ENCODE measurements at places on chromosomes 5 and 9.

DNA sequence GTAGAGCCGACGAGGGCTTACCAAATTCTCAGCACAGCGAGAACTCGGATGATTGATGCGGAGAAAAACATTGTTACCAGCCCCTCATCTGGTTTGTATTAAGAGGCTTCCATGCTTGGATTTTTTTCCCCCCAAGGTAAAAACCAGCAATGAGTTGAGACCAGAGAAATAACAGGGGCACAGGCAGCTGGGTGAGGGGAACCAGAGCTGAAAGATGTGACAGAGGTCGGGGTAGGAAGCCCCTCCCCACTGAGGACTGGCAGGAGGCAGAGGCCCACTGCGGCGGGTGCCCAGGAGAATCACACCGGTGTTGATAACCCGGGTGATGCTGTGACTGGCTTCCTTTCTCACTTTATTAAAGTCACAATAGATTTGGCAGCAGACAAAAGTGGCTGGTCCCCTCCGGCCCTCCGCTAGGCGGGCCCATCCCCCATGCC is 116.5 kb upstream of the PHYKPL start:
- no peak for DNase-seq

- DNase-seq = no peak
Measured at GRCh38 chr5:96124589-96124988, 162.9 kb upstream of the ELL2 start.

DNA sequence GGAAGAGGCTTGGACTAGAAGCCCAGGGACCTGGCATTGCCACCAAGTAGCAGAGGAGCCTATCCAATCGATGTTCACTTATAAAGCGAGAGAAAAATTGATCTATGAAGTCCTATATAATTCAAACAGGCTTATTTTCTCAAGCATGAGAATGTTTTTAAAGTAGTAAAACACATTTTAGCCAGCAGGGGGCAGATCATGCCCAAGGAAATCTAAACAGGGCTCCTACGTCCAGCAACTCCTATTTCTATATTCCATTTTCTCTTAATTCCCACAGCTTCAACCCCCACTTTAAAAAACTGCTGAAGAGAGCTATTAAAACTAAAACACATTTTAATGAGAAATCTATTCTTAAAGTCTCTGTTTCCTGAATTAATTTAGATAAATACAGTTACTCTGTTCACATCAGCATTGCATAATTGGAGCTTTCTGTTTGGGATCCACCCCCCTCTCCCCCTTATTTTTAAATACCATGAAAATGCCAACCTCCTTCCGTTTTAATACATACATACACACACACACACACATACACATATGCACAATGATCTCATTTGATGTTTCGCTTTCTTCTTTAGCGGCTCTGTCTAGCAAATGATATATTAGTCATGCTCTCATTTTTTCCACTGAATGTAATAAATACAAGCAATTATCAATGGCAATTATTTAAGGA is 144.9 kb downstream of the MYO10 start:
- DNase-seq = peak; percentile 93

DNA sequence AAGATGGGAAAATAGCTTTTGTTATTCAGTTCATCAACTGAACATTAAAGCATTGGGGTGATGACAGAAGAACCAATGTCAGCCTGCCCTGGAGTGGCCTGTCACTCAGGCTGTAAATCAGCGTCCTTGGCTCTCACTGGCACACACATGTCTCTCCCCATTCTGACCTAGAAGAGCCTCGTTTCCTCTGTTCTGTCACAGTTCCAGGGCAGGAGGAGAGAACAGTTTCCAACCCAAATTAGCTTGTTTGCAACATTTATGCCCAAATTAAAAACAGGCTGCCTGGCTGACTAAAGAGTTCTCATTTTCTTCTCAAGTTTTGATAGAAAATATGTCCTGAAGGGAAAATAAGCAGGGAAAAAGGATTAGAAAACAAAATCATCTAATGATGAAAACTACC is 520.1 kb downstream of the CHSY3 start:
- DNase-seq = no peak

- DNase-seq = no peak
Measured at GRCh38 chr5:38338455-38338854, 80.1 kb downstream of the EGFLAM start.

All from NCI-H748 treated with DMSO at 0.1 percent for 48 hours (cell line).